ENCODE measurements at places on chromosomes 16 and 17.

DNA sequence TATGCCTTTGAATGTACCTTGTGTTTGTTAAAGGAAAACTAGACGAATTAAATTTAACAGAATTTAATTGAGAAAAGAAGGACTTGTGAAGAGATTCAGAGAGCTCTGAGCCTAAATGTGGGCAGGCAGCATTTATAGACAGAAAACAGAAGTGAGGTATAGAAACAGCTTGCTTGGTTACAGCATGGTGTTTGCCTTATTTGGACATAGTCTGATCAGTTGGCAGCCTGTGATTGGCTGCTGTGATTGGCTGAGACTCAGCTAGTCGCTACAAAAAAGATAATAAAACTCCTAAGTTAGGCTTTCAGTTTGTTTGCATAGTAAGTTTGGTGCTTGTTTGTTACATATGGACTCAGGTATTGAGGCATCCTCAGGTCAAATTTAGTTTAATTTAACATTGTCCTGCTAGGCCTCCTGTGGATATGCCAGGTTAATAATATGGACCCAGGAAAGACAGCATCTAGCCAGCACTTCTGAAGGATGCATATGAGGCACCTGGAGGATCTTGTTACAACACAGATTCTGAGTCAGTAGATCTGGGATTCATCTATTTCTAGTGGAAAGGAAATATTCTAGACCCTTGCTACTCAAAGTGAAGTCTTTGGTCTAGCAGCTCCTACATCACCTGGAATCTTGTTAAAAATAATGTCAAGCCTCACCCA lies 43.4 kb downstream of the SLFN5 start:
- peak; percentile 52 for DNase-seq

- DNase-seq = no peak
Observed at GRCh38 chr16:69465881-69466280, 41.5 kb downstream of the CYB5B start.

- no peak for DNase-seq
Observed at GRCh38 chr16:1272453-1273198, 16.8 kb downstream of the TPSD1 start.

GRCh38 chr16:4097826-4098240 lies 18.4 kb downstream of the ADCY9 start:
- DNase-seq = no peak

GRCh38 chr16:75105306-75106061 lies 11.1 kb downstream of the LDHD start:
- no peak for DNase-seq

DNA sequence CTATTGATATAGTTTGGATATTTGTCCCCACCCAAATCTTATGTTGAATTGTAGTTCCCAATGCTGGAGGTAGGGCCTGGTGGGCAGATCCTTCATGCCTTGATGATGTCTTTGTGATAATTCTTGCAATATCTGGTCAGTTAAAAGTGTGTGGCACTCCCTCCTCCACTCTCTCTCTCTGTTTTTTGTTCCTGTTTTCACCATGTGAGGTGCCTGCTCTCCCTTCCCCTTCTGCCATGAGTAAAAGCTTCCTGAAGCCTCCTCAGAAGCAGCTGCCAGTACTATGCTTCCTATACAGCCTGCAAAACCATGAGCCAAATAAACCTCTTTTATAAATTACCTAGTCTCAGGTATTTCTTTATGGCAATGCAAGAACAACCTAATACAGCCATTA lies 47.3 kb downstream of the TOM1L2 start:
- no peak for DNase-seq

- no peak for DNase-seq
Observed at GRCh38 chr16:64280317-64280716, 841.5 kb downstream of the CDH11 start.

GRCh38 chr17:38658741-38659345 lies 15.9 kb downstream of the EPOP start:
- DNase-seq = no peak

GRCh38 chr16:3872216-3872895 lies 8.2 kb downstream of the CREBBP start:
- no peak for DNase-seq

DNA sequence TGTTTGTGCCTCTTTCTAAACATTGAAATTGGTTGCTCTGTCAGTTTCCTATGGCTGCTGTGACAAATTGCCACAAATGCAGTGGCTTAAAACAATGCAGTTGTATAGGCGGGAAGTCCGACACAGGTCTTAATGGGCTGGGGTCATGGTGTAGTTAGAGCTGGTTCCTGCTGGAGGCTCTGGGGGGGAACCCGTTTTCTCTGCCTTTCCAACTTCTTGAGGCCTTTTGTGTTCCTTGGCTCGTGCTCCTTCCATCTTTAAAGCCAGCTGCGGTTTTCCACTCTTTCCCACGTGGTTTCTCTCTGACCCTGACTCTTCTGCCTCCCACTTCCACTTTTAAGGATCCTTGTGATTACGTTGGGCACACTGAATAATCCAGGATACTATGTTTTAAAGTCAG lies 12.5 kb downstream of the EPN2 start:
- no peak for DNase-seq

- no peak for DNase-seq
Observed at GRCh38 chr17:41723801-41724475, 10.5 kb downstream of the HAP1 start.

GRCh38 chr17:56777859-56778258 lies 55.9 kb downstream of the C17orf67 start:
- DNase-seq = no peak

GRCh38 chr16:55809851-55810250 lies 23.0 kb downstream of the CES1 start:
- DNase-seq = no peak

GRCh38 chr17:79204261-79204660 lies 129.6 kb downstream of the ENGASE start:
- DNase-seq = no peak

GRCh38 chr17:39801055-39801454 lies 63.1 kb downstream of the IKZF3 start:
- no peak for DNase-seq

- peak; percentile 28 for DNase-seq
Observed at GRCh38 chr16:66605177-66605978, 874 bp downstream of the CMTM3 start.

- DNase-seq = no peak
Observed at GRCh38 chr16:89120921-89121351, 27.3 kb downstream of the ACSF3 start.

DNA sequence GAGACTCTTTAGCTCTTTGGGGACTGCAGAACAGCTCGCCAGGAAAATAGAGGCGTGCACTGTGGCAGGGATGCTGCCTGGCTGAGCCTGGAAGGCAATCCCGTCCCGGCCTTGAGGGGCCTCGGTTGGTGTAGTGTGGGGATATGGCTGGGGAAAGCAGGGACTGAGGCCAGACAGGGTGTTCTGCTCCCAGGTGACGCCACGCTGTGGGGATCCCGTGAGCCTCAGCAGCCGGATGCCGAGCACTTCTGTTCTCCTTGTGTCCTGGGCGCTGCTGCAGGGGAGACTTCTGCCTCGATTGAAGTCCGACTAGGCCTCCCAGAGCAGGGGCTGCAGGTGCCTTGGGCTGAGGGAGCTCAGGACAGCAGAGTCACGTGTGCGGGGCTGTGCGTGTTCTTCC lies 72.6 kb downstream of the BANP start:
- DNase-seq = no peak

GRCh38 chr17:39227364-39227919 lies 1.7 kb upstream of the STAC2 start:
- no peak for DNase-seq

- no peak for DNase-seq
Observed at GRCh38 chr17:80770881-80771611, 220.6 kb upstream of the CHMP6 start.

- no peak for DNase-seq
Observed at GRCh38 chr16:86605950-86606349, 27.6 kb downstream of the FOXL1 start.

DNA sequence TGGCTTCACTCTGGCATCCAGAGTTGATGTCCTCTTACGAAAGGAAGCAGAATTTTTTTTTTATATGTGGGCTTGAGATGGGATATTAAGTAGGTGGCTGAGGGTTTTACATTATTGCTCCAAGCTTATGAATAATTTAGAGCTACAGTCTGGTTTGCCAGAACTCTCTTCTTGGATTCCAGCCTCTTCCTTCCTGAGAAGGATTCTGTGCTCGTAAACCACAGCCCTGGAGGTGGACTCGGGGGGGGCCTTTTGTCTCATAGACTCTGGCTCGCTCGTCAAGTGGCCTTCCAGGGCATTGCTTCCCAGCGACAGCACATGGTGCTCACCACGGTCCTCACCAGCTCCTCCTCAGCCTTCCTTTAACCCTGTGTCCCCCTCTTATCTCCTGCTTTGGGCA lies 43.2 kb downstream of the TMEM11 start:
- no peak for DNase-seq

DNA sequence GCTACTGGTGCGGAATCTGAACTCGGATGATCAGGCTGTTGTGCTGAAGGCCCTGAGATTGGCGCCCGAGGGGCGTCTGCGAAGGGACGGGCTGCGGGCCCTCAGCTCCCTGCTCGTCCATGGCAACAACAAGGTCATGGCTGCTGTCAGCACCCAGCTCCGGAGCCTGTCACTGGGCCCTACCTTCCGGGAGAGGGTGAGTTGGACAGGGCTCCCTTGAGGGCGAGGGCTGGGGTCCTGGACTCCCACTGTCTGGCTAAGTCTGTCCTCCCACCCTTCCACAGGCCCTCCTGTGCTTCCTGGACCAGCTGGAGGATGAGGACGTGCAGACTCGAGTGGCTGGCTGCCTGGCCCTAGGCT lies 16.7 kb upstream of the CTCF start:
- DNase-seq = no peak

GRCh38 chr17:13065032-13065431 lies 47.2 kb upstream of the ELAC2 start:
- no peak for DNase-seq

- no peak for DNase-seq
Observed at GRCh38 chr16:59192551-59193199, 458.6 kb upstream of the GOT2 start.

- DNase-seq = no peak
Observed at GRCh38 chr17:40418428-40418706, 671 bp upstream of the TOP2A start.

DNA sequence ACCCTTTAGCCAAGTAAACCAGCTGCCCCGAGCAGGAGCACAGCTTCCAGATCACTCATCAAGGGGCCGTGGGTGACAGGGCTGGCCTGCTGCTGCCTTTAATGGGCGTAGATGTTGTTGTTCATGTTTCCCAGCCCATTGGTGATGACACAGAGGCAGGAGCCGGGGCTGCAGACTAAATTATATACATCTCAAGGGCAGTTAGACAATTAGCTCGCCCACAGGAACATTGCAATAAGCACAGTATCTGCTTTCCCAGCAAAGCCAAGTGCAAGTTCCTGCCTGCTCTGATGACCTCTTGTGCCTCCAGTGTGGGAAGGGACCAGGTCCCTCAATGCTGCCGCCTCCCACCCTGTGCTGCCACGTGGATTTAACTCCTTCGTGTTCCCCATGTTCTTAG lies 485.8 kb downstream of the MAF start:
- no peak for DNase-seq

DNA sequence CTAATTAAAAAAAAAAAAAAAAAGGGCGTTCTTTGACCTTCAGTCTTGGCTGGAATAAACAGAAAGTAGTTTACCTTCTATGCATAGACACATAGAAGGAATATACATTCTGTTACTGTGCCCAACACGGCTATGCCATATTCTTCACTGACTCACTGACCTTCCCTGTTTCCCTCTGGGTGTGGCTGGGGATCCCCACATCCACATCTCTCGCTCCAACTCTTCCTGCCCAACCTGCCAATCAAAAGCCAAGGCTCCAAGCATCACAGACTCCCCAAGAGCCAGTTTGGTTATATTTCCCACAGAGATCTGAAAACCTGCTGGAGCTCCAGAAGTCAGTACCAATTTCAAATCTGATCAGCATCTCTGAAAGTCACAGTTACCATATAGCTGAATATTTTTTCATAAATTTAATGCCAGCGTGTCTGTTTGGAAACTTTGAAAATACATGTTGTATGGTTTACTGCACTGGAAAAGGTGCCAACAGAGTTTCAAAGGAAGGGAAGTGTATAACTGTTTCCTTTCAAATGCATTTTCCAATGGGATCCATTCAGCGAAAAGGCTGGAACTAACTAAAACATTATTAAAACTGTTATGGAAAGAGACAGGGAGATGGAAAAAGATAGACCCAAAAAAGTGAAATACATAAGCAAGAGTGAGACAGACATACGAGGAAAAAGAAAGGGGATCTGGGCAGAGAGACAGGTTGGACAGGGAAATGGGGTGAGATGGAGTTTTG lies 91.8 kb downstream of the SMG6 start:
- no peak for DNase-seq

DNA sequence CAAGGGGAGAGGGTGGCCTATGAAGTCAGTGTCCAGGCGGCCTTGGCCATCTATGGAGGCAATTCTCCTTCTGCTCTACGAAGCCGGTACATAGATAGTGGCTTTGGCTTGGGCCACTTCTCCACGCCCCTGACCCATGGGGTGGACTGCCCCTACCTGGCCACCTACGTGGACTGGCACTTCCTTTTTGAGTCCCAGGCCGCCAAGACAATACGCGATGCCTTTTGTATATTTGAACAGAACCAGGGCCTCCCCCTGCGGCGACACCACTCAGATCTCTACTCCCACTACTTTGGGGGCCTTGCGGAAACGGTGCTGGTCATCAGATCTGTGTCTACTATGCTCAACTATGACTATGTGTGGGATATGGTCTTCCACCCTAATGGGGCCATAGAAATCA lies 17.3 kb downstream of the AOC3 start:
- DNase-seq = no peak

DNA sequence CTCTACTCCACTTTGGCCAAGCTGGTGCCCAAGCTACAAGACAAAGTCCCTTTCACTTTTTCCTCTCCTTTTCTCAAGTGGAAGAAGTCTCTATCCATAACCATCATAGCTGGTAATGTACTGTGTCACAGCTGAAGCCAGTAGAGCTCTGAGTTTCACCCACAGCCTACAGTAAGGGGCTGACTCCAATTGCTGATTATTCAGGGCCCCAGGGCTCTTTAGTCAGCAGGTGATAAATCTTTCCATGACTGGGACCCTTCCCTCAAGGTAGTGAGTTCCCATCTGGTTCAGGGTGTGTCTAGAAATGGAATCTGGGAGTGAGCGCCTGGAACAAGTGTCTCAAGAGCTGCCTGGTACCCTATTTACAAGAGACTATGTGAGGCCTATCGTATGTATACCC lies 436.0 kb upstream of the CA10 start:
- no peak for DNase-seq
